ENCODE measurements at places on chromosomes 5 and 9.

DNA sequence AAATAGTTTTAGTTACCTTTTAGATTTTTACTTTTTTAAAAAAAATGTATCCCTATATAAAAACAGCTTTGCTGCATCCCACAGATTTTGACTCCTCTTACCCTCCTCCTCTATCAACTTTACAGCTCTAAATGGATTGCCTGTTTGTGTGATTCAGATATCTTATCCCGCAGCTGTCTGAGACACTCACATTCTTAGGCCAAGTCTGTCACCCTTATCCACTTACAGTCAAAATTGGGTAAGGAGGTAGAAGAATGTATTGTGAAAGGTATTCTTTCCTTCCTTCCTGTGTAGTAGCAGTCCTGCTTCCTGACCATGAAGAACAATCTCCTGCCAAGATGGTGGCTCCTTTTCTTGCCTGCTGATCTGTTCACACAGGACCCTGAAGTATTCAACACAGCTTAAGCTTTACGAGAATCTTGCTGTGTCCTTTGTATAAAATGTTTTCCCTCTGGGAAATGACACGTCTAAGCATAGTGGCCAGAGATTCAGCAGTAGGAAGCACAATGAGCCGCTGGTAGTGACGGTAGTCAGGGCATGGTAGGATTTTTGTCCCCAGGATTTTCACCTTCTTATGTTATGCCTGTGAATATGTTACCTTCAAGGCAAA is 67.7 kb upstream of the ST8SIA4 start:
- DNase-seq = no peak

GRCh38 chr9:7201196-7201595 is 443.4 kb downstream of the KDM4C start:
- DNase-seq = no peak

DNA sequence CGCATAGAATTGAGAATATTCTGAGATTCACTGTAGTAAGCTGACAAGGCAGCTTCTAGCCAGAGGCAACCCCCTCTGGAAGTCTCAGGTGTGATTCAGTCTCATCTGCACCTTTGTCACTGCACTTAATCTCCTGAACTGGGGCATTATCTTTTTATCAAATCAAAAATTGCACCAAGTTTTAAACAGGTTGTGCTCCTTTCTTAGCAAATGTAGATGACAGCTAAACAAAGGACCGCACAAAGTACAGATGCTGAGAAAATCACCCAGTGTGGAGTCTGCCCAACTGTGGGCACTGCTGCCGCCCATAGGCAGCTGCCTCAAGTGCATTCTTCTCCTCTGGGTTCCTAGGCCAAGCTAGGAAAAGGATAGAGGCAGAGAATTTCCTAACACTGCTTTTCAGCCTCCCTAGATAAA is 51.1 kb downstream of the STARD4 start:
- peak; percentile 42 for DNase-seq

DNA sequence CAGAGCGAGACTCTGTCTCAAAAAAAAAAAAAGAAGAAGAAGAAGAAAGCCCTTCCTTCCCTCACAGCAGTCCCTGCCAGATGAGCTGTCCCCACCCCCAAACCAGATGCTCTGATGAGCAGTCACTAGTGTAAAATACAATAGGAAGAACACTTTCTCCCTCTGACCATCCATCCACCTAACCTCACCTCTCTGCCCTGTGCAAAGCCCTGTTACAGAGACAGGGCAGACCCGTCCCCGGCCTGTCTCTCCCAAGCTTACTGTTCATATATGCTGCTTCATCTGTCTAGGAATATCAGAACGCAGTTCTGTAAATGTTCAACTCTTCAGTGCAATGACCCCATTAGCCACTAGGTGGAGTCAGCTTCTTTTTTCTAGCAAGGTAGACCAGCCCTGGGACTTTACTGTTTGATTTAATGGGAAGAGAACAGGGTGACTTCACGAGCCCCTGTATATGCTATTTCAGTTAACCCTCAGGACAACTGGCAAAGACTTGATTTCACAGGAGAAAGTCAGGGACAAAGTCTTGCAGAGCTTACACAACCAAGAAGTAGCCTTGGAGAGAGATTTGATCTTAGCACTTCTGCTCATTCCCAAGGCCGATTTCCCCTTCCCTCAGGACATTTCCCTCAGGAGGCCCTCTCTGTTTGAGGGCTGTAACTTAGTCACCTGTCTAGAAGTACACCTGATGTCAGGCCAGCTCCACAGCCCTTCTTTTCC is 14.9 kb upstream of the FGFR4 start:
- DNase-seq = peak; percentile 86

- no peak for DNase-seq
Measured at GRCh38 chr5:56278335-56278753, 45.2 kb upstream of the ANKRD55 start.

DNA sequence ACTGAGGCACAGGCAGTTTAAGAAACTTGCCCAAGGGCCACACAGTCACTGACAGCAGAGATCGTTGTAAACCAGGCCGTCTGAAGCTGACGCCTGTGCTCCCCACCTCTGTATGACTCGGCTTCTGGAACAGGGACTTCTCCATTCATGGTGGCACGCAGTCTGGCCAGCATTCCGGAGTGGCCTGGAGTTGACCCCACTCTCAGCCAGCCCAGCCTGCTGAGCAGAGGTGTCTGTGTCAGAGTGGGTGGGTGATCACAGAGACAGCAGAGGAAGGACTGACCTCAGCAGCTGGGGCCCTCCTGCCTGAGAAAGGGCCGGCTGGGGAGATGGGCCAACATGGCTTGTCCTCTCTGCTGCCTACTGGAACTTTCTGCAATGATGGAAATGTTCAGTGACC is 12.6 kb downstream of the LRSAM1 start:
- DNase-seq = no peak

DNA sequence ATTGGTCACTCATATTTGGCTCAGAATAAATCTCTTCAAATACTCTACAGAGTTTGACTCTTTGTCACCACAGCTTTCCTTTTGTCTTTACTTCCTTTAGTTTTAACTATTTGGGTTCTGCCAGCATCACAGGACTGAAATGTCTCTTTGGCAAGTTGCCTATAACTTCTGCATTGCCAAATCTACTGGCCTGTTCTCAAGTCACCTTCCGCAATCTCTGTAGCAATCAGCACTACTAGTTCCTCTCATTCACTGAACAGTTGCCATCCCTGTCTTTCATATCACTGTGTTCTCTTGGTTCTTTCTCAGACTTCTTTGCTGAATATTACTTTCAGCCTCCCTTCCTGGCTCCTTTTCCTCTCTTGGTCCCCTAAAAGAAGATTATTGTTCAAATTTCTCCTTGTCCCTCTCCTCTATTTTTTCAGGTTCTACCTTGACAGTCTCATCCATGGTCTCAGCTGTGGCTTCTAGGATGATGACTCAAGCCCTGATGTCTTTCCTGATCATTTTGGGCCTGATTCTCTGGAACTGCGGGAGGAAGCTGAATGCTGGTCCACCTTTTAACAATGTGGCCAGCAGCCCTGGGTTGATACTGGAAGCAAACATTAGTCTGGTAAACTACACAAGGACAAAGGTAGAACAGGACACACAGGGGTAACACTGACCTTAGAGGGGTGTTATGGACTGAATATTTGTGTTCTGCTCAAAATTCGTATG is 44.0 kb upstream of the LIFR start:
- DNase-seq = peak; percentile 11

DNA sequence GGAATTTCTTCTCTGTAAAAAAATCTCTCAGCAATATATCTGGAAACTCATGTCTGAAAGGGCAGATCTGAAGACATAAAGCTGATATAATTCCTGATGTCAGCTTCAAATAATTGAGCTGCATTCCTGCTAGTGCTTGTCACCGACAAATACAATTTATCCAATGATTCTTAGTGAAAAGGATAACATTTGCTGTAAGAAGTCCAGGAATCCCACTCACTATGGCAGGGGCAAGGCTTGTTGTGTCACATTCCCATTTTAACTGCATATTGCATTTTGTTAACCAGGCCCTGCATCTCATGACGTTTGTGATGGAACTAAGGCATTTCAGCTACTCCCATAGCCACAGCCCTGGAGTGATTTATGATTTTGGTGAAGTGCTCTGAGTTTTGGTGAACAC is 160.1 kb upstream of the DAB2 start:
- DNase-seq = no peak

DNA sequence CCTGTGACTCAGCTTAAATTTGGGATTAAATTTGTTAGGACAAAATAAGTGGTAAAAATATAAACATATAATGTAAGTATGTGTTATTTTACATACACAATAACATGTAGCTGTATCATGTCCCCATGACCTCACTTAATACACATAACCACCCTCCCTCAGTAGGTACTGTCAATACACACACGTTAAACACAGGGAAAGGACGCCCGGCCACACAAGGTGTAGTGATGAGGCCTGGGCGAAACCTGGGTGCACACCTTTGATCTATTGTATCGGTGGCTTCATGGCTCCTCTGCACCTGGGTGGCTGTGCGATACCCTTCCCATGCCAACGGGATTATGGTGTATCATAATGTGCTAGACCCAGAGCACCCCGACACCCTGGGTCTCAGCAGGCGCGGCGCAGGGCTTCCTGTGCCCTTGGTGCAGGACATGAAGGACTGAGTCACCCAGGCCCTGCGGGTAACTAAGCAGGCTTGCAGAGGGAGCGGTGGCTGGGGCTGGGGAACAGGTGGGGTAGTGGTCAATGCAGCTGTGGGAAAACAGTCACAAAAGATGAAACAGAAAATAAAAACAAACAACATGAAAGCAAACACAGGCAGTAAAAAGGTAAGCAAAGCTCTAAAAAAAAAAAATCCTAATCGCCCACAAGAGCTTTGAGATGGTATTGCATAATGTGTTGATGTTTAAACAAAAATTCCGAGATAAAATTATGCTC is 127.5 kb upstream of the RETREG1 start:
- no peak for DNase-seq

- DNase-seq = no peak
Measured at GRCh38 chr9:120878188-120879130, 1.5 kb upstream of the PHF19 start.

GRCh38 chr9:69542058-69542457 is 130.1 kb downstream of the APBA1 start:
- DNase-seq = no peak

DNA sequence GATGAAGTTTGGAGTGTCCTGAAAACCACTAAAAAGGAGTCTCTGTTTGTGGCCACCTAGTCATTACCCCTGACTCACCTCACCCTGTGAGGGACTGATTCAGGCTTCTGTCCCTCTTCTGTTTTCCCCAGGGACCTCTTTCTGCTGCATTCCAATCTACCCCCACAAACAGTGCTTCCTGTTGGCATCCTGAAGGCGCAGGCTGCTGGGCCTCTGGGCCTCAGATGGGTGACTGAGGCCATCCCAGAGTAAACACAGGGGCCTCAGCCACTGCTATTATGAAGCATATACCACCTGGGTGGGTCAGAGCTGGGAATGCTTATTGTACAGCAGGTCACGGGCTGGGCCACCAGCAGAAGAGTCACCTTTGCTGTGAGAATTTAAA is 20.0 kb downstream of the MORN5 start:
- peak; percentile 19 for DNase-seq

DNA sequence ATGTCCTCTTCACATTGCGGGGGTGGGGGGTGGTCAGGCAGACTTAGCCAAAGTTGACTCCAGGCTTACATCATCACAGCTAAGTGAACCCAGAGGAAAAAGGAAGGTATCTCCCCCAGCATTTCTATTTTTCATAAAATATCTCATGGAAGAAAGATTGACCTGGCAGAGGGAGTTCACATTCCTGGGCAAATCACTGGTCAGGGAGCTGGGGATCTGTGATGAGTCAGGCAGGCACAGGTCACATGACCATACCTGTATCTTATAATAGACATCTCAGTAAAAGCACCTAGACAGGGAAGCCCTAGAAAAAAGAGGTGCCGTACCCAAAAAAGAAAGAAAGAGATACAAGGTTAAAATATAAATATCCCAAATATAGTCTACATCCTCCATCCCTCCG is 57.3 kb upstream of the WWC1 start:
- DNase-seq = no peak

GRCh38 chr5:175124821-175125220 is 319.2 kb downstream of the DRD1 start:
- no peak for DNase-seq

- peak; percentile 96 for DNase-seq
Measured at GRCh38 chr5:150789943-150790611, 11.5 kb downstream of the SMIM3 start.

GRCh38 chr9:132590318-132591182 is 8.1 kb downstream of the BARHL1 start:
- no peak for DNase-seq

GRCh38 chr9:98462310-98462709 is 206.9 kb upstream of the TBC1D2 start:
- no peak for DNase-seq

DNA sequence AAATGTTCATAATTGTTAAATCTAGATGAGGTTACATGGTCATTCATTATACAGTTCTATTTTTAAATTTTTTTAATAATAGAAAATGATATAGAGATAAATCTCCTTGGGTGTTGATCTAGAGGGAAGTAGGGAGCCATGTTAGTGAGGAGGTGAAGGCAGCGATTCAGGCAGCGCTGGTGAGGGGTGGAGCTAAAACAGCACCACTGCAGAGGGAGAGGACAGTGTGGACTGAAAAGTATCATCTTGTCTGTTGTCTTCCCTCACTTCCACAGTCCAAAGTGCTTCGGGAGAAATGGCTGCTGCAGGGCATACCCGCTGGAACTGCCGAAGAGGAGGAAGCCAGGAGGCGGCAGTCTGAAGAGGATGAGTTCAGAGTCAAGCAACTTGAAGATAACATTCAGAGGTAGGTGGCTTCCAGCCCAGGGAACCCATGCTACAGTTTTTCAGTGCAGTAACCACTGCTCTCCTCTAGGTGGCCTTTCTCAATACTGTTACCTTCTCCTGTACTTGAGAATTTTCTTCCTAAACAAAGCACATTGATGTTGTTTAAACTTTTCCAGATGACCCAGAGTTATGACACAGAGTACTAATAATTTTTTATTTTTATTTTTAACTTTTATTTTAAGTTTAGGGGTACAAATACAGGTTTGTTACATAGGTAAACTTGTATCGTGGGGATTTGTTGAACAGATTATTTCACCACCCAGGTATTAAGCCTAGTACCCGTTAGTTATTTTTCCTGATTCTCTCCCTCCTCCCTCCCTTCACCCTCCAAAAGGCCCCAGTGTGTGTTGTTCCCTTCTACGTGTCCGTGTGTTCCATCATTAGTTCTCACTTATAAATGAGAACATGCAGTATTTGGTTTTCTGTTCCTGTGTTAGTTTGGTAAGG is 100.5 kb downstream of the PALM2AKAP2 start:
- peak; percentile 51 for DNase-seq

- DNase-seq = no peak
Measured at GRCh38 chr5:88660264-88660946, 222.6 kb downstream of the MEF2C start.

DNA sequence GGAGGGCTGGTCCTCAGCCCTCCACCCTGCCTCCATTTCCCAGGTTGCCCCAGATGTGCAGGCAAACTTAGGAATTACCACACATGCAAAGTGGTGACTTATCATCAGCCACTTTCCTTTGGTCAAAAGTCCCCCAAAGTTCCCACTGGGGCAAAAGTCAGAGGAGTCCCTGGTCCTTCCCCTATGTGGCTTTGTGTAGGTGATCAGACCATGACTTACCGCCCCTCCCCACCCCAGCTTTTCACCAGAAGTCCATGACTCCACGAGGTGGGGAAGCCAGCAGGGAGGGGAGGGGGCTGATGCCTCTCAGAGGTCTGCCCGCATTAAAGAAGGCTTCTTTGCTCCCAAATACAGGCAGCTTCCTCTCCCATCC is 5.8 kb downstream of the TRAF1 start:
- DNase-seq = no peak

All from A673 (cell line).